ENCODE measurements at places on chromosomes 1 and 21.

- no peak for DNase-seq
Observed at GRCh38 chr1:117566556-117566955, 39.3 kb upstream of the TENT5C start.

DNA sequence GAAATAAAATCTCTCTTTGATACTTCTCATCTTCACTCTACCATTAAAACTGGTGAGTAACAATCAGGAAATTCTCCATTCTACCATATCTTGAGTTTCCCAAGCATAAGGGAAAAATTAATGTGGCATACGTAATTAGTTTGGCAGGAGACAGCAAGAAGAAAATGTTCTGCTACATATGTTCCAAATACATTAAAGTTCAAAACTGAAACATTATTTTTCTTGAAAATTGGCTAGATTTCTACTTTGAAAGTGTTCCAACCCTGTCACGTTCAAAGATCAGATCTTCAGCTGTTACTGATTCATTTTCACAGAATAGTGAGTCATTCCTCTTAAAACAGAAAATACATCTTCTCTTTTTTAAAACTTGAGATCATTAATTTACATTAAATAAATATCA is 48.5 kb downstream of the PIGK start:
- DNase-seq = no peak

- no peak for DNase-seq
Observed at GRCh38 chr1:205626216-205626615, 5.6 kb downstream of the ELK4 start.

DNA sequence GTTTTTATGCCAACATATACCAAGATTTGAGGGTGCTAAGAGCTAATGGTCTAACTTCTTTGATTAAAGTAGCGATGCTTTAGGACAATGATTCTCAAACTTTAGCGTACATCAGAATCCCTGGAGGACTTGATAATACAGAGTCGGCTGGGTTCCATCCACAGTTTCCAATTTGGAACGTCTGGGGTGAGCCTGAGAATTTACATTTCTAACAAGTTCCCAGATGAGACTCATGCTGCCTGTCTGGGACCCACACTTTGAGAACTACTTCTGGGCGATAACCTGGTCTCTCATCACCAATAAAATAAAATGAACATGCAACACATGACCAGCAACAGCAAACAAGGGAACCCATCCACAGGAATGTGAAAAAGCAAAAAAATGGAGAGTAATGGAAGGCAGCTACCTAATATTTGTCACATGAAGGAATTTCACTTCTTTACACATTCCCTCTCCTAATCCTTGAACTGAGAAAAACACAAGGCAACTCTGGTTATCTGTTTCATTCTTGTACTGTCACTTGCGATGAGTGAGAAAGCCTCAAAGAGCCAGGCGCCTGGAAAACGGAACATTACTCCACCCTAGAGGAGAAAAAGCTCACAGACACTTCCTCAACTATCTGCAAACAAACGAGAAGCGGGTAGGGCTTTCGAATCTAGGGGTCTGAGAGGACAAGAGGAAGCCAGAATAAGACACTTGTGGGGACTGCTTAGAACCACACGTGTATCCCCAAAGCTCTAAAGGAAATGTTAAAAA is 14.0 kb downstream of the HSF2BP start:
- DNase-seq = no peak

DNA sequence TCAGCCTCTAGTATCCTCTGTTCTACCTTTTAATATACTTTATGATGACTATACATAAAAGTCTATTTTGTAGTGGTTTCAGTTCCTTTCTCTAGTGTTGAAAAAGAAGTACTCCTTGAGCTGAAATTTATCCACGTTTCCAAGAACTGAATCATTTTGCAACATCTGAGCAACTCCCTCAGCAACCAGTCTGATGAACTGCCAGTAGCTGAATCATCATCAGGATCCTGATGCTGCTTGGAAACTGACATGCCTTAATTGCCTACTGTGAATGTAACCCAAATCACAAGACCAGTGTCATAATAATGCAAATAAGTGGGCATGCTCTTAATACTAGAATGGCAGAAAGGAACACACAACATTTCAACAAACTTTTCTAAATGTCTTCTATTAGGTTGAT is 103.3 kb downstream of the CYYR1 start:
- no peak for DNase-seq

- DNase-seq = no peak
Observed at GRCh38 chr21:31351438-31351837, 7.4 kb upstream of the TIAM1 start.

GRCh38 chr21:24275616-24276015 is 1331.7 kb downstream of the MRPL39 start:
- DNase-seq = no peak

DNA sequence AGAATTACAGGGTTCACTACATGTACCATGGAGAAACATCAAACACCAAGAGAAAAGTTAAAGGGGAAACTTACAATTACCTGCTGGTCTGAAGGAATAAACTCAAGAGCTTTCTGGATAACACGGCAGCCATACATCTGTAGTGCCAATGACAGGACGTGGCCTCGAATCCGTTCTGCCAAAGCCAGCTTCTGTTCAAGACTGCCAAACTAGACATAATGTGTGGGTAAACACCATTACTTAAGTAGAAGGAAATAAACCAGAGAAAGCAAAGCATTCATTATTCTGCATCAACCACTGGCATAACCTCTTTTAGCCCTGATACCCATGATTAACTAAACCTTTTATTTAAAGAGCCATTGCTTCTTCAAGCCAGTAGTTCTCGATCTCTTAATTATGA is 41.5 kb upstream of the SDC3 start:
- DNase-seq = no peak

- no peak for DNase-seq
Observed at GRCh38 chr1:200182701-200183100, 155.2 kb downstream of the NR5A2 start.

Data from mucosa of descending colon (tissue), 3 donors.